Right kidney (tissue), 9 donors: ENCODE measurements at places on chromosomes 1 and 21.

GRCh38 chr1:95409276-95409675 is 175.3 kb downstream of the RWDD3 start:
- DNase-seq, result no peak

DNA sequence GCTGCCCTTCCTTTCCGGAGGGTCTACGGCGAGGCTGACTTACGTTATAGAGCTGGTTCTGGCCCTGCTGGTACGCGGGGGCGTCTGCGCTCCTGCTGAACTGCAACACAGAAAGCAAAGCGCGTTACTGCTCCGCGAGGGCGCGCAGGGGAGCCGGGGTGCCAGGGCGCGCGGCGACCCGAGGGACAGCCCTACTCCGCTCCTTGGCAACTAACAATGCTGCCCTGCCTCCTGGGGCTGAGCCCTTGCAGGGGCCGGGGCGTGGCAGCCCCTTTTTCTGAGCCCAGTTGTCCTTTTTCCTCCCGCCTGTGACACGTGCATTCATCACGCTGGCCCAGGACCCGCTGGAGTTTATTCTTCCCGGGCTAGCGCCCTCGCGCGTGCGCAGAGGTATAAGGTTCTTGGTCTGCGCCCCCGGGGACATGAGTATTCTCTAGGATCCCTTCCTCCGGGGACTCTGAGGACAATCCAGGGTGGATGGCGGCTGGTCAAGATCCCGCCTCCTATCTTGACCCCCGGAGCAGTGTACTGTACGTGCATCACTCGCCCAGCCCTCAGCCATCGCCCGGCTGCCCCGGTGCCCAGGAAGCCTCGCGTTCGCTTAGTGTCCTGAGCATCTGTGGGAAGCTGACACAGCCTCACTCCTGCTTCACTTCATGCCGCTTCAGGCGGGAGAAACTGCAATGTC is 78.9 kb downstream of the CD247 start:
- DNase-seq, result peak; percentile 81

DNA sequence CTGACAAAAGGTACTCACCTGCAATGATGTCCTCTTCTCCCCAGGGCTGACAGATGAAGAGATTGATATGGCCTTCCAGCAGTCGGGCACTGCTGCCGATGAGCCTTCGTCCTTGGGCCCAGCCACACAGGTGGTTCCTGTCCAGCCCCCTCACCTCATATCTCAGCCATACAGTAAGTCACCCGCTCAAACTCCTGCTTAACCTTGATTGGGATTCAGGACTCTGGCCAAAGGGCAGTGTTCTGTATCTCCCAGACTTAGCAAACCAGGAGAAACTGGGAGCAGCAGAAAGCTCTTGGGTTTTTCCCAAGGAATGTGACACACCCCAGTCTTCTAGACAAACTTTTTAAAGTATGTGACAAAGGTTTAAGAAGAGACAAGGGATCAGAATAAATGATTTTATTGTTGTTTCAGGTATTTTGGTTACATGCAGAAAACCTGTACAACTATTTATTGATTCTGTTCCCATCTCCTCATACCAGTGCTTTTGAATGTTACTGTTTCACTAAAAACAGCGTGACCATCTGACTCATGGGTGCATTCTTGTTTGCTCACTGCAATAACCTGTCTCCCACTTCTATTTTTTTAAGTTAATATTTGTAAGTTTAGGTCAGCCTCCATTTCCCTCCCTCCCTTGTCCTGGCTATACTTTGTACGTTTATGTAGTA is 124.6 kb downstream of the PEX14 start:
- no peak for DNase-seq

GRCh38 chr1:11856698-11857097 is 2.0 kb downstream of the NPPB start:
- no peak for DNase-seq

GRCh38 chr1:62800281-62800680 is 16.3 kb downstream of the ATG4C start:
- no peak for DNase-seq

DNA sequence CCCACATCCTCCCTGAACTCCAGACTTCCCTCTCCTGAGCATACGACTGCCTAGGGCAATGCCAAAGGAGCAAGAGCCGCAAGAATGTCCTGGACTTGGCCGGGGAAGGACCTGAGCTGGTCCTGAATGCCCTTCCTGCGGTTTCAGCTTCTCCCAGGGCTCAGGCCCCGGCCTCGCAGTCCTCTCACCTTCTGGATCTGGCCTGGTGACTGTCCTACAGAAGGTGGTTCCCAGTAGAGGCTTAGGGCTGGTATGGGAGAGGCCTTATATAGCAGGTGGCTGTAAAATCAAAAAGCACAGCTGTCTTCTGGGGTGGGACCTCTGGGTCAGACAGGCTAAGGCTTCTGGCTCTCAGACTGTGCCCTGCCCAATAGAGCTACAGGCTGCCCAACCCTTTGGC is at the start of gene LYPD8:
Gene LYPD8, minus strand, starts transcription at position 243 of the 400 bp plus-strand sequence. CDS start 4,678 bp downstream, outside the sequence.
- no peak for DNase-seq

DNA sequence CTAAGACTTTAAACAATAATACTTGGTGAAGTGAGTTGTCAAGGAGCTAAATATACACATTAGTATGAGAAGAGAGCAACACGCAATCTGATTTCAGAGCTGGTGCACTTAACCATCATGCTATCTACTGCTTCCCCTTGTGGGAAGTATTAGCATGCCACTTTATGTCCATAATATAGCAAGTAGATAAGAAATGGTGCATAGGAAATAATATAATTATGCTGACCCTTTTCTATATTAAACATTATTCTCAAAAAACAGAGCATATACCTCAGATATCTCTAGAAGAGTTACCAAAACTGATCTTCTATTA is 63.4 kb downstream of the MAGI3 start:
- no peak for DNase-seq

DNA sequence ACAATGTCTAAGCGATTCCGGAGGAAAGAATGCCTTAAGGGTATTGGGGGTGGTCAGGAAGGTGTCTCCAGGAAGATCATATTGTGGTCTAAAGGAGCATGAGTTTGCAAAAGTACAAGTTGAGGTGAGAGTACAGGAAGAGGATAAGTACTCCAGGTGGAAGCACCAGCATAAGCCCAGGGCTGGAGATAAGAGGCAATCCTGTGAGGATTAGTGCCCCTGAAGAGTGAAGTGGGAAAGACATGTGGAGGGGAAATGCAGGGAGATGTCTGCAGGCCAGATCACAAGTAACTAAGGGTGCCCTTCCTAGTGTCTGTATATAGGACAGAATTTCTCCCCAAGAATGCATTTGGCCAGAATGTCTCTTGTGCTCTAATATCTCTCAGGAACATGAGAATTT is 188.3 kb upstream of the DPT start:
- DNase-seq, result no peak

- no peak for DNase-seq
Observed at GRCh38 chr1:172603816-172604215, 55.1 kb upstream of the FASLG start.

DNA sequence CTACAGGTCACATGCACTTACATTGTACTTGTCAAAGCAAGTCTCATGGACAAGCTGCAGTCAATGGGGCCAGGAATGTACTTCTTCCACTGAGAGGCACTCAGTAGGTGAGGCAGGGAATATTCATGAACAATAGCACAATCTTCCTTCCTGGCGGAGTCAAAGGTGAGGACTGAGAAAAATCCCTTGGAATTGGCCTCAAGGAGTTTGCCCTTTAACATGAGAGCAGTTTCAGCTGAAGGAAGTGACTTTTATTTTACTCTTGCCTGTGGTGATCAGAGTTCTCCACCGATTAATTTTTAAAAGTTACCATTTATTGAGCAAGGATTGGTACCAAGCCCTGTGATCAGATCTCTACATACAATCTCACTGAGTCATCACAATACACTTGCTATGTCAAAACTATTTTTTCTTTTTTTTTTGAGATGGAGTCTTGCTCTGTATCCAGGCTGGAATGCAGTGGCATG is 11.2 kb upstream of the AK2 start:
- DNase-seq, result no peak

GRCh38 chr21:16370186-16370585 is 640.4 kb downstream of the USP25 start:
- no peak for DNase-seq

DNA sequence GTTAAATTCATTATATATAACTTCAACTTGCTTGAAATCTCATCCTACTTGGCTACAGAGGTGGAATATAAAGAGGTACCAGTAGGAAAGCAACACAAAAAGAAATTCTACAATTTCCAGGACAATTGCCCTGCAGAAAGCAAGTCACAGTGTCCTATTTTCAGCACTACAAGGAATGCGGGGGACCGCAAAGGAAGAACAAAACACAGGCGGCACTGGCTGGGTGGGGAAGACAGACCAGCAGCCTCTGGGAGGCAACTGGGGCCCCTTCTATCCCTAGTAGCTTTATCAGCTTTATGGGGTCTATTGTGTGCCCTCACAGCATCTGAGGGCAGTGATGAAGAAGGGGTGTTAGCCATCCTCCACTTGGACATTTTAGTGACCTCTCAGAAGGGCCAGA is 30.5 kb downstream of the SLC9A1 start:
- DNase-seq, result no peak

GRCh38 chr1:89955311-89956205 is 39.4 kb upstream of the ZNF326 start:
- DNase-seq, result no peak

GRCh38 chr1:113191579-113192076 is 118.6 kb downstream of the LRIG2 start:
- DNase-seq, result no peak

- no peak for DNase-seq
Observed at GRCh38 chr1:90502696-90503095, 214.4 kb downstream of the BARHL2 start.

DNA sequence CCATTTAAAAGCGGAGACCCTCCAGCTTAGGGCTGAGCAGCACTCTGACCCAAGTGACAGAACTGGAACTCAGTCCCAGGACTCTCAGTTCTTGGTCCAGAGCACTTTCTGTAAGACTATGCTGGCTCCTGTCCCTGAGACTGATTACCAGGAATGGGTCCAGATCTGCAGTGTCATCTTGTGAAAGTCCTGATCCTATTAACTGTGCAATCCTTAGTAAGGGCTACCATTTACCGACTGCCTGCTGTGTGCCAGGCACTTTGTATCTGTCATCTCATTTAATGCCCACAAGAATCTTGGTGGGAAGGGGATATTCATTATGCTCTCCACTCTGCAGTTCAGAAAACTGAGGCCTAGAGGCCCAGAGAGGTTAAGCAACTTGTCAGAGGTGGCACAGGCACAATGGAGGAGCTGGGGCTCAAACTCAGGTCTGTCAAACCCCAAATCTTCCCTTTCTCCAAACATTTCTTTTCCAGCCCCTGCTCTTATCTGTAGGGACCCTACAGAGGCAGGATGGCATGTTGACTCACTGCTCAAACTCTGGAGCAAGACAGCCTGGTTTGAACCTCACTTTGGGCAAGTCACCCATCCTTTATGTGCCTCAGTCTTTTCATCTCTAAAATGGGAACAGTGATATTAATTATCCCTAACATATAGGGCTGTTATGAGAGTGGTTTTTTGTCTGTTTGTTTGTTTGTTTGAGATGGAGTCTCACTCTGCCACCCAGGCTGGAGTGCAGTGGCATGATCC is 57.6 kb upstream of the IFNLR1 start:
- no peak for DNase-seq

DNA sequence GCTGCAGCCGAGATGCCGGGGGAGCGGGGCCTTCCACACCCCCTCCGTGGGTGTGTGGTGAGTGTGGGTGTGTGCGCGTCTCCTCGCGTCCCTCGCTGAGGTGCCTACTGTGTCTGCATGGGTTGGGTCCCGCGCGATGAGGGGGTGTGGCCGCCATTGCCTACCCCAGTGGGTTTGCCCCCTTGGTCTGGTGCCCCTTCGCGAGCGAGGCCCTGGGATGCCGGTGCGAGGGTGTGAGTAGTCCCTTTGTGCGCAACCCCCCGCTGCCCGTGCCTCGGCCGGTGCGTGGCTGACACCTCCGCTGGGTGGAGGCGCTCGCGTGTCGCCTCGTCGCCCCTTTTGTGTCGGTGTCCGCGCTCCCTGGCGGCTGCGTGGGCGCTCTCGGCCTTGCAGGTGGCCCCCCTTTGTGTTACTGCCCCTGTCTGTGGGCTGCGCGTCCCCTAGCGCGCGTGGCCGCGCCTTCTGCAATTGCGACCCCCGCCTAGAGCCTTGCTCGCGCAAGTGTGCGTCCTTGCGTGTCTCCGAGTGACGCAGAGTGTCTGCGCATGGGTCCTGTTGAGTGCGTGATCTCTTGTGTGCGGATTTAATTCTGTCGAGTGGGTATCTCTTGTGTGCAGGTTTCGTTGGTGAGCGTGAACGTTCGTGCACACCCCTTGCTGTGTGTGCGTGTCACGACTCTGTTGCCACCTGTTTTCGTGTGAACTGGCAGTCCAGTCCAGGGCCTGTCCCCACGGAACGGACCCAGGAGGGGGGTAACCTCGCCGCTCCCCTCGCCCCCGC is 553 bp downstream of the TTC3 start:
- DNase-seq, result peak; percentile 89
